ENCODE measurements at places on chromosomes 6 and 20. TPM values are rescaled to one million over a fixed set of nuclear protein-coding genes. Genes with fewer than 3 reads are reported as not detected.

Gene ISM1
- total RNA-seq = 4.2 TPM

Gene SIRPB1
- total RNA-seq = 9.8 TPM

Gene PRKN
- 8.4 TPM for total RNA-seq

Gene GUCA1A
- total RNA-seq = not detected

DNA sequence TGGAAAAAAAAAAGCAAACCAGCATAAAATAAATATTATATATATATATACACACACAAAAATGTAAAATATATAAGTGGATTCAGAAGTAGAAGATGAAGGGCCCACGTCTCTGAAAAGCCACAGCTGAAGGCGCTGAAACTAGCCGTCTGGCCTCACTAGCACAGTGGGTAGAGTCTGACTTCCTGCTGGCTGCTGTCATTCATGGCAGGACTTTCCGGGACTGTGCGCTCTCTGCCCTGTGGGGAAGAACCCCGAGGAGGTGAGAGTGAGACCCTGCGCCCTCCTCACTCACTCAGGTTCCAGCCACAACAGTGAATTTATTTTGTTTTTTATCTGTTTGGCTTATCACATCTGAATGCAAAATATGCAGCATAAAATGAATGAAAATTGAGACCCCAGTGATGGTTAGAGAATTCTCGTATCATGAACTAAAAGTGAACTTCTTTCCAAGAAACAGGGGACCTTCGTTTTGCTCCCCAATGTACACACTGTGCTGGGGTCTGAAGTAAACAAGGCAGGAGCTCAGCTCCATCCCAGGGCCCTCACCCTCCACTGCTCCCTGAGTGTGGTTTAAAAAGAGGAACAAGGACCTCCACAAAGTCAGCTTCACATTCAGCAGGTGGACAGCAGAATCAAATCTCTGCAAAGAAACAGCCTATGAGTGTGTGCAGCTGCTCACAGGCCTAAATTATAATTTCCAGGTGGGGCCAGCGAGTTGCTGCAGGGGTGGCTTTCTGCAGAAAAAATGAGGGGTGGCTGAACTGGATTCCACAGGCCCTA is 1.3 kb upstream of the RAMACL start:
- no peak for DNase-seq

GRCh38 chr20:53126185-53126584 is 154.0 kb downstream of the TSHZ2 start:
- no peak for DNase-seq

DNA sequence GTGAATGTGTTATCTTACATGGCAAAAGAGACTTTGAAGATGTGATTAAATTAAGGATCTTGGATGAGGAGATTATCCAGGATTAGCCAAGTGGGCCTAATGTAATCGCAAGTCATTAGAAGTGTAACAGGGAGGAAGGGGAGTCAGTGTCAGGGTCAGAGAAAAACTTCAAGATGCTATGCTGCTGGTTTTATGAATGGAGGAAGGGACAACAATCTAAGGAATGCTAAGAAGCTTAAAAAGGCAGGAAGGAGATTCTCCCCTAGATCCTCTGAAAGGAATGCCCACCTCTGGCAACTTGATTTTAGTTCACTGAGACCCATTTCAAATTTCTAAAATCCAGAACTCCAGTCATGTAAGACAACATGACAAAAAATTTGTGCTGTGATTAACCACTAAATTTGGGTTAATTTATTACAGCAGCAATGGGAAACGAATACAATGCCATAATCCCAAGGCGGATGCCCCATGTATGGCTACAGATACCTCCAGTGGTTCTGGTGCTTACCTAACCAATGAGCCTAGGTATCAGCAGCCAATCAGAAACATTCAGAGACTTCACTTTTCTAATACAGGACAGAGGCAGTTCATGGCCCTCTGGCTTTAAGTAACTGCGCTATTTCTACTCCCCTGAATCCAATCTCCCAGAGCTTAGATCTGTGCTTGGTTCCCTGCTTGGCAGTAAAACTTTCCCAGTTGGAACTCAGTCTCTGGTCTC is 3.6 kb upstream of the TAAR8 start:
- no peak for DNase-seq

GRCh38 chr6:108750801-108751200 is 97.4 kb upstream of the ARMC2 start:
- no peak for DNase-seq

DNA sequence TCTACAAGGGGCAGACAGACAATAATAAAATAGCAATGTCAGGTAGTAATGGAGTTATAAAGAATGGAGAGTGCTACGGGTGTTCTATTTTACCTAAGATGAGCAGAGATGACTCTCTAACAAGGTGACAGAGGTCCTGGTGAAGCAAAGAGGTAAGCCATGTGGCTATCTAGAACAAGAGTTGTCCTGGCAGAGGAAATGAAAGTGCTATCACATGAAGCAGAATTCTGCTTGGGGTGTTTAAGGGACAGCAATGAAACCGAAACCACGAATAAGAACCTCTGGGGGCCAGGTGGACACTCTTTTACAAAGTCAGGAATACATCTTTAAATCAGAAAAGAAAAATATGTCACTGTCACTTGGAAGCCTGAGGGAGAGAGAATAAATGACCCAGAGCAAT is 37.9 kb upstream of the IRAK1BP1 start:
- no peak for DNase-seq

GRCh38 chr6:4189249-4189648 is 53.9 kb upstream of the ECI2 start:
- no peak for DNase-seq

- no peak for DNase-seq
Measured at GRCh38 chr6:128573036-128573435, 52.6 kb upstream of the PTPRK start.

DNA sequence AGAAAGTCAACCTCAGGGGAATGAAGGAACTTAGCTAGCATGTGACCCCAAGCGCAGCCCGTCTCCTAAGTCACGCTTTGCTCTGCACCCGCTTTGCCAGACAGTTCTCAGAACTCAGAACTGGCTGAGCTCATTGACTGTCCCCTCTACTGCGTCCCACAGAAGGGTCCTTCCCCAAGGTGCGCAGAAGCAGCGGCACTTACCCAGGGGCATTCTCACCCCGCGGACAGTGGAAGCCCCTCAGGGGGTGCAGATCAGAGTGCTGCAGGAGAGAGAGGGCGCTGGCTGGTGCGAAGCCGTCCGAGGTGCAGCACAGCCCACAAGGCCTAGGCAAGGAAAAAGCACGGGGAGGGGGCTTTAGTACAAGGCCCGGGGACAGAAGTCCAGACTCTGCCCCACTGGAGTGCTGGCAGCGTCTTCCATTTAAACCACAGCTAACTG is 807 bp downstream of the SNHG17 start:
- DNase-seq = no peak

- no peak for DNase-seq
Measured at GRCh38 chr20:12049125-12049524, 131.4 kb downstream of the BTBD3 start.

DNA sequence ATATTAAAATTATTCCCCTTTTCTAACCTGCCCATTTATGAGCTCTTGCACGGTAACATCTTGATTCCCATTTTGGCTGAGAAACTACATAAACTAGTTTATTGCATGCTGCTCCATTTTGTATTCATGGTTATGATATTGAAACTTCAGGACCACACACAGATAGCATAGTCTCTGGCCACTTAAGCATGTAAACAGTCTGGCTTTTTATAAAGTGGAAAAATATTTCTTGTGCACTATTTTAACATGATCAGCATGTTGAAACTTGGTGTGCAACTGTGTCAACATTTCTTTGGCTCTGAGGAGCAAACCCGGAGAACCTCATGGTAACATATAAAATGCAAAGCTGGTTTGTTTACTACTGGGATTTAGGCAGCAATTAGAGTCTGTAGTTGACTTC is 70.7 kb downstream of the SLX4IP start:
- no peak for DNase-seq

DNA sequence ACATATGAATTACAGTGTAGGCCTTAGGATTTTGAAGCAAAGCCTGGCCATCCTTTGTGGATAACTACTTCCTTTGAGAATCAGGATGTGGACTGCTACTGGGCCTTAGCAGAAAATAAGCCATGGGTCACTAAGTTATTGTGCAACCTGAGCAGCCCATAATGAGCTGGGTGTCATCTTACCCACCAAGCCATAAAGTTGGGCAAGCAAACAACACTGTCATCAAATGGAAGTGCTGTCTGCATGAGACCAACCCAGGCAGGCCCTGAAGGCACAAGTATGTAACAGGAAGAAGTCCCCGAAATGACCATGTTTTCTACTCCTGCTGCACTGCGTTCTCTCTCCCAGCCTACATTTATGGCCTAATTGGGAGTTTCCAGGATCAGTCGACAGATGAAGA is 205.6 kb upstream of the GGTLC1 start:
- DNase-seq = no peak

DNA sequence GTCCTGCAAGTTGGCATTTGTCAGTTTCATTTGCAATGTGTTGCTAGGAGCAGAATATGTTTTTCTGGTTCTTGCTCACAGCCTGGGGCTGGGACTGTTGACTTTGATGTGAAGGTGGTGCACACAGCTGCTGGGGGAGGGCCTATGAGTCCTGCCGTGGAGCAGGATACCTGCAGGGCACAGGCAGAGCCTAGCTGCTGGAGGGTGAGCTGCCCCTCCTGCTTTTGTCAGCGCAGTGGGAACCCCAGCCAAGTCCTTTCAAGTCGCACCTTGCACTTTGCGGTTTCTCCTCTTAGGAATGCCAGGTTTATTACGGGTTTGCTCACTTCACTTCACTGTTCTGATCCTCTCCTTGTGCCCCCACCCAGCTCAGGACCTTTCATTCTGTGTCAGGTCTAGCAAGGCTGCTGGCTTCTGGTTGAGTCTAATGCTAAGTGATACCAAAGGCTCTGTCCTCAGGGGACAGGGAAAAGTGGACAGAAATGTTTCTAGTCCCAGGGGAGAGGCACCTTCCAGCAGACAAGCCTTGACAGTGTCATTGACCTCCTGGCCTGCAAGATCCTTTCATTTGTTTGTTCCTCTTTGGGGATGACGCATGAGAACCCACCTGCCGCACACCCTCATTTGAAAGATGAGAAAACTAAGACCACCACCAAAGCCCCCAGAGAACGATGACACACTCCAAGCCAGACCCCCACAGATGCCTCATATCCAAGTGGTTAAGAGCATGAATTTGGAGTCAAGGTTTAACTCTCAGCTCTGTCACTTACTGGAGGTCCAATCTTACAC is 2.7 kb upstream of the SPO11 start:
- no peak for DNase-seq

- DNase-seq = no peak
Measured at GRCh38 chr20:21548390-21549035, 34.6 kb upstream of the NKX2-2 start.

GRCh38 chr20:62918147-62918546 is 8.2 kb downstream of the DIDO1 start:
- no peak for DNase-seq

DNA sequence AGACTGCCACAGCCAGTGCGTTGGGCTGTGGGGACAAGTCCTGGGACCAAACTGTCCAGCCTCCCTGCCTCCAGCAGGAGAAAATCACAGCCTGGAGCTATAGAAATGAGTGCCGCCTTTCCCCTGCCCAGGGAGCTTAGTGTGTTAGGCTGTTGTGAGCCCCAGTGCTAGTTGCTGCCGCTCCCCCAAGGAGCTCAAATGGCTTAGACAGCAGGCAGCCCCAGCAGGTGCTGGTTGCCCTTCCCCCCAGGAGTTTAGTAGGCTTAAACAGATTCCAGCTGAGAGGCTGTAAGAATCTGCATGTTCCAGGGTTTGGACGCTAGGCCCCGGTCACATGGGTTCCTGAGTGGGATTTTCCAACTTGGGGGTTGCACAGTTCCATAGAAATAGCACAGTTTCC is 27.2 kb upstream of the HMGN3 start:
- no peak for DNase-seq

All from omental fat pad (tissue), 4 donors.